Cortex of kidney (tissue), 1 donor: ENCODE measurements at places on chromosomes 4 and X.

DNA sequence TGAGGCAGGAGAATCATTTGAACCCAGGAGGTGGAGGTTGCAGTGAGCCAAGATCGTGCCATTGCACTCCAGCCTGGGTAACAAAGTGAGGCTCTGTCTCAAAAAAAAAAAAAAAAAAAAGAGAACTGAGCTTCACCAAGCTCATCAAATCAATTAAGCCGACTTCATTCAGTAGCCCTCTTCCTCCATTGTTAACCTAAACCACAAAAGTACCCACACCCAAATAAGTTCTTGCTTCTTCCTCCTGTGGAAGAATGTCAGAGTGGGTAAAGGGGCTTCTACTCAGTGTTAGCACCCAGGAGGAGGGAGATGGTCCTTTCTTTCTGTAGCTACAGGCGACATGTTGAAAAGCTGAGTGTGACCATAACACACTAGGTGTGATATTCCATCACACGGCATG lies 58.6 kb upstream of the CHRNA9 start:
- no peak for DNase-seq

GRCh38 chr4:91434631-91435030 lies 869.1 kb upstream of the GRID2 start:
- DNase-seq: no peak

GRCh38 chrX:150219374-150220185 lies 143.5 kb upstream of the MAMLD1 start:
- DNase-seq: no peak

DNA sequence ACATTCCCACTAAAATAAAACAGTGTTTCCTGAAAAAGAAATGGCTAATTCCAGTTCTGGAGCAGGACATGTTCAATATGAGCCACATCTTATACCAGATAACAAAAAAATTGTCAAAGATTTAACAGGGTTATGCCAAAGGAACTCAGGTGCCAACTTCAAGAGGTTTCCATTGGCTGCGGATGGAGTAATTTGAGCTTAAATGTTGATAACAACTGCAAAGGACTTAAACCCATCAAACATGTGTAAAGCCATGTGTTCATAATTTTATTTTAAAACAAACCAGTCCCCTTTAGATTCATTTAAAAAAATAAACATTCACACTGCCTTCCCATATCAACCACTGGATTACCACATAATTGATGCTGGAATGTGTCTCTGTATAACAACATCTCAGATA lies 156.4 kb upstream of the PCDH18 start:
- no peak for DNase-seq

- DNase-seq: no peak
Measured at GRCh38 chr4:2570551-2571222, 34.2 kb downstream of the FAM193A start.

DNA sequence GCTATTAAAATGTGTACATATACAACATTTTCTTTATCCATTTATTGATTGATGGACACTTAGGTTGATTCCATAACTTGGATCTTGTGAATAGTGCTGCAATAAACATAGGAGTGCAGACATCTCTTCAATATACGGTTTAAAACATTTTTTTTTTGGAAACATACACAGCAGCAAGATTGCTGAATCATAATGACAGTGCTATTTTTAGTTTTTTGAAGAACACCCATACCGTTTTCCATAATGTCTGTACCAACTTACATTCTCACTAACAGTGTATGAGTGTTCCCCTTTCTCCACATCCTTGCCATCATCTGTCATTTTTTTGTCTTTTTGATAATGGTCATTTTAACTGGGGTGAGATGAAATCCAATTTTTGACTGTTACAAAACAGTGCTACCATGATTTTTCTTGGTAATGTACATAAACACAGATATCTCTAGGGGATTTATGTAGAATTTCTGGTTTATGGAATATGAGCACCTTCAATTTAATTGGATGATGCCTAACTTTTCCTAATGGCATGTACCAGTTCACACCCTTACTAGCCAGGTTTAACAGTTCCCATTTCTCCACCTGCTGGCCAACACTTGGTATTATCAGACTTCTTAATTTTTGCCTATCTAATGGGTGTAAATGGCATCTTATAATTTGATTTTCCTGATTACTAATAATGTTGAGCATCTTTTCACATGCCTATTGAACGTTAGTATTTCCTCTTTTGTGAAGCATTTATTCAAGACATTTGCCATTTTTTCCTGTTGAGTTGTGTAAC lies 21.0 kb upstream of the TMSB15B start:
- no peak for DNase-seq

DNA sequence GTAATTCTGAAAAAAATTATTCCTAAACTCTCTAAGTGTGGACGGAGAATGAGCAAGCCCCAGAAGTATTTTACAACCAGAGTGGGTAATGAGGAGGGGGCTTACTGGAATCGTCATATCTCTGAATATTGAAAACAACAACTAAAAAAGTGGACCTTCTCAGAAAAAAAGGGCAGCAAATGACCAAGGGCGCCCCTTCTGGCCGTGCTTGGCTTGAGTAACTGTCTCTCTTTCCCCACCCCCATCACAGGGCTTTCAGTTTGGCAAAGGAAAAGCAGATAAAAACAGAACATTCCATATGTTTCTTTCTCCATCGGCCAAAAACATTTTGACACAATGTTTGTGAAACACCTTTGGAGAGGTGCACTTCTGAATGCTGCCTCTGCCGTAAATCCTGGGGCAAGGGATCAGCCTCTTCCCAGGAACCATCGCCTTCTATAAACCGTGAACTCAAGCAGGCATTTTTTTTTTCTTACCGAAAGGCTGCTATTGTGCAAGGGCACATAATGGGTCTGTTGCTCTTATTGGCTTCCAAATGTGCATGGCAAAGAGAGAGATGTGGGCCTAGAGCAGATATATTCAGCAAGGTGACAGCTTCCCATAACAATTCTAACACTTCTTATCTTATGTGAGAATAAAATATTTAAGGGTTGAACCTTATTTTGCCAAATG lies 115.4 kb downstream of the PARM1 start:
- DNase-seq: no peak

DNA sequence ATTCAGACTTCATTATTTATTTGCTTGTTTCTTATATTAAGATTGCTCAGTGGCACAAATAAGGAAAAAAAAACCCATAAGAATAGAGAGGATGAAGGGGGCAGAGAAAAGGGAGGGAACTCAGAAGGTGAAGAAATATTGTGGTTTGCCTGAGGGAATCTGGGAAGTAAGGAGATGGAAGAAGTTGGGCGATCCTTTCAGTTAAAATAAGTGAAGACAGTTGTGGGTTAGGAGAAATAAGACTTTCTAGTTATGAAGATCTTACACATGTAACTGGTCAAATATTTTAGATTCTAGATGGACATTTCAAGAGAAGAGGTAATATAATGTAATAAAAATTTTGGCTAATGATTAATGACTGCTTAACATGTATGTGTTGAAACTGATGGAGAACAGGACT lies 138.7 kb upstream of the LIMCH1 start:
- no peak for DNase-seq

GRCh38 chrX:150308041-150308440 lies 55.1 kb upstream of the MAMLD1 start:
- DNase-seq: no peak

GRCh38 chr4:100190643-100191600 lies 654 bp upstream of the DDIT4L start:
- DNase-seq: no peak

GRCh38 chrX:155052738-155053498 lies 18.0 kb downstream of the CMC4 start:
- DNase-seq: no peak

GRCh38 chr4:10879411-10880110 lies 195.0 kb upstream of the CLNK start:
- DNase-seq: no peak

DNA sequence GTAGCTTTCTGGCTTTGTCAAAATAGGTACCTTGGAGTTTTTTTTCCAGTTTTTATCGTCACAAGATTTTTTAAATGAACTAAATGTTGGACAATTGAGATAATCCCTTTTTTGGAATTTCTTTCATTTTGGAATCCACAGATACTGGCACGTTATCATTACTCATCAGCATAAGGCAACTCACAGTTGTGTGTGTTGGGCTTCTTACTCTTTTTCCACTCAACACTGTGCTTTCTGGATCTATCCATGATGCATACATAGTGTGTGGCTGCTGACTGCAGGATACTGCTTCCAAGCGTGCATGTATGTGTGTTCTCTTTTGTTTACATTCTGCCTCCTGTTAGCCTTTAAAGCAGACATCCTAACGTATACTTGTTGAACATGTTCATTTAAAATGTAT lies 113.5 kb upstream of the FAM9A start:
- DNase-seq: no peak

GRCh38 chr4:990746-991367 lies 2.3 kb downstream of the SLC26A1 start:
- DNase-seq: no peak

DNA sequence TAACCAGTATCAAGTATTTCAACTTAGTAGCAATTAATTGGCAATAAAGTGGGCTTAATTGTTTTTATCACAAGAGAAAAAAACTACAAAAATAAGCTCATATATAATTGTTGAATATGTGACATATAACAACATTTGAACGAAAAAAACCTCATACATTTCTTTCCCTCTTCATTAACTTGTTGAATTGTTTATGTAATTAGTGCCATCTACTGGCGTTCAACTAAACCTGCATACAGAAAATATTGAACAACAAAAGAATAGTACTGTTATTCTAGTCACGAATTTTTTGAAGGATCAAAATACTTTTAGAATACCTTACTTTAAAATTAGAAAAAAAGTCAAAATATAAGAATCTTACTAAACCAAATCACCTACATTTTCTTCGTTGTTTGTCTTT lies 586.5 kb upstream of the FTHL17 start:
- no peak for DNase-seq
